ENCODE measurements at places on chromosomes 7 and 10.

DNA sequence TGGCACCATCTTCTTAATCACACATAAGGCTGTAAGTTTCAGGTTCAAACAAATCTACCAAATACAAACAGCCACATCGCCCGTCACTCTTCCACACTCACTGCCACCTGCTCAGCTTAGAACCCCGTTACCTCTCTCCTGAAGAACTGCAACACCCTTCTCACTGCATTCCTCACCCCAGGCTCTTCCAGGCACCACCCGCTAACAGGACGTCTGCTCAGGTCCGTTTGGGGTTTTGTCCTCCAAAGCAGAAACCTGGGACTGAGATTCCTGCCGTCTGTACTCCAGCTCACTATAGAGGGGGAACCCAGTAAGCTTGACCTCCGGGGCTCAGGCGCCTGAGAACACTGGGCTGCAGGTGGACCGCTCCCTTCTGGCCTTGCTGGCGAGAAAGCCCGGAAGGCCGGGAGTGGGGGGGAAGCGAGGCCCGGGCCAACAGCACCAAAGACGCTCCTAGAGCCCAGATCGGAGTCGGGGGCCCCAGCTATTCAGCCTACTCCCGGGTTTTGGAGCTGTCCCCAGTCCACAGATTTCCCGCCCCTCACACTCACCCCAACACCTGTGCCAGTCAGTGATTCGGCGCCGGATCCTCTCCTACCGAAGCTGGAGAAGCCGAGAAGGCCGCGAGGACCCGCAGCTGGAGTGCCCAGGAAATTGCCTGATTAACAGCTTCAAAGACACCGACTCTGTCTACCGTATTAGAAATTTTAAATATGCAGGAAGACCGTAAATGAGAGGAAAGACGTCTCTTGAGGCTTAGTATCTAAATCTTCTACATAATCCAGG is at the start of gene AP3M1:
AP3M1 (minus strand) TSS at position 625 of the 786 bp plus-strand sequence. CDS start 12,449 bp downstream, outside the sequence.
- DNase-seq: peak; percentile 71

- no peak for DNase-seq
Measured at GRCh38 chr10:103543617-103544525, 50.4 kb downstream of the NEURL1 start.

DNA sequence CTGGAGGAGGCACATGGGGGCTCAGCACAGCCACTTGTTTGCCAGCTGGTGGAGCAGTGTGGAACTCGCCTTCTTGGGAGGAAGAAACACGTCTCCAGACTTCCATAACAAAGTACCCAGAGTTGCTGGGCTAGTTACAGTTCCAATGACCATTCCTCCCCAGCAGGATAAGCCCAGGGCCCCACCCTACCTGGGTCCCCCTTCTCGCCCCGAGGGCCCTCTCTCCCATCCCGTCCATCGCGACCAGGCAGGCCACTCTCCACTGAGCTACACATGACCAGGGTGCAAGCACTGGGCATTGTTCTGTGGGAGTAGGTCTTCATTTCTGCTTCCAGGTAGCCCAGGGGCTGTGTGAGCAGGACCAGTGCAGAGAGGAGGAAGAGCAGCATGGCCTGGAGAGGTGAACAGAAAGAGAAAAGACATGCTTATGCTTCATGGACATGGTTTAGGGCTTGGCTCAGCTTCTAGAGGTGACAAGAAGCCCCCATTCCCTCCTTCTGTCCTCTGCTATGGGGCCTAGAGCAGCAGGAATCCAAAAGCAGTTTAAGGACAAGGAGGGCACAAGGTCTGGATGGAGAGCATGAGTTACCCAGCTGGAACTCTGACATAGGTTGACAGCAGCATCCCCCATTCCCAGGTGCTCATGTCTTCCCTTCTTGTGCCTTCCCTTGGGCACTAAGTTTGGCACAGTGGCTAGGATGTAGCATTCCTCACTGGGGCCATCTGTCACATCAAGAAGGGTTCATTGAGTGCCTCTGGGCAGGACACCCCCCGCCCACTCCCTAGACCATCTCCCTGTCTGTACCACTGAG is 2.4 kb downstream of the SFTPD start:
- no peak for DNase-seq

DNA sequence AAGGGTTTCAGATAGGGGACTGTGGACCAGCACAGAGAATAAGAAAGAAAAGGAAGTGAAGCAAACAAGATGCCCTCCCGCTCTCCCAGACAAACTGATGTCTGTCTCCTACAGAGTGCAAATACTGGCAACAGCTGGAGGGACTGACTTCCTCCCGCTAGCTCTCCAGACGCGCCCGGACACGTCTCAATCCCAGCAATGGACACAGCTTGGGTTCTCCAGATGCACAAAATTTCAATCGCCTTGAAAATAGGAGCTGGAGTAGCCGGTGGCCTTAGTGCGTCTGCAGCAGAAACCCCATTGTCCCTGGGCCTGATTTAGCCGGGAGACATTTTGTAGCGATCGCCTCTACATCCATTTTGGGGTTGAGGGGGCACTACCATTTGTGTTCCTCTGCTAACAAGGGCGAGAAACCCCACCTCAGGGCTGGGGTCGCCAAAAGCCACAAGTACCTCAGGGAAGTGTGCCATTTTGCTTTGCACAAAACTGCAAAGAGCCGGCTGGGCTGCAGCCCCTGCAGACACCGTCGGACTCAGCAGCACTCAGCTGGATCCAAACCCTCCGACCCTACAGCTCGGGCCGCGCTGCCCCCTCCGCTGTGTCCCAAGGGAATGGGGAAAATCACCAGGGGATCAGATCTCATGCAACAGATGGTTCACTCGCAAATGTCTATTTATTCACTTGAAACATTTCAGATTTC is 5.9 kb downstream of the CPA2 start:
- DNase-seq: no peak

- DNase-seq: peak; percentile 43
Measured at GRCh38 chr7:155198901-155199845, 98.5 kb upstream of the INSIG1 start.

GRCh38 chr10:84179059-84179710 is 5.6 kb downstream of the GPR15LG start:
- DNase-seq: no peak

DNA sequence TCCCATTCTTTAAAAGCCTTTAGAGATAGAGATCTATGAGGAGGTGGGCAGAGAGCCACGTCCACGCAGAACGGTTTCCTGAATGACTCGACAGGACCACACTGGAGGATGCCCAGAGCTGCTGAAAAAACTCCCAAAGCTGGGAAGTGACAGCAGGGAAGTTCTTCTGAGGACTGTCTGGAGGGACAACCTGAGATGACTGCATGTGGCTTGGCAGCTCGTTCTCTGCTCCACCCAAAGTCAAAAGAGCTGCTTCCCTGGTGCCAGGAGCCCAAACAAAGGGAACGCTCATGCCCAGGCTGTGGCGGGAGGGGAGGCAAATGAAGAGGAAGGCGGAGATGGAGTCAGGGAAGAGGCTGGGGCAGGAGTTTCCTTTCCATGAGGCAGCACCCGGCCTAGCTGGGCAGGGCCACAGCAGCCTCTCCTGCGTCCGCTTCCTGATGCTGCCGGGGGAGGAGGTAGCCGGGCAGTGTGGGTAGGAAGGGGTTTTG is 95.4 kb downstream of the CCDC3 start:
- DNase-seq: no peak

DNA sequence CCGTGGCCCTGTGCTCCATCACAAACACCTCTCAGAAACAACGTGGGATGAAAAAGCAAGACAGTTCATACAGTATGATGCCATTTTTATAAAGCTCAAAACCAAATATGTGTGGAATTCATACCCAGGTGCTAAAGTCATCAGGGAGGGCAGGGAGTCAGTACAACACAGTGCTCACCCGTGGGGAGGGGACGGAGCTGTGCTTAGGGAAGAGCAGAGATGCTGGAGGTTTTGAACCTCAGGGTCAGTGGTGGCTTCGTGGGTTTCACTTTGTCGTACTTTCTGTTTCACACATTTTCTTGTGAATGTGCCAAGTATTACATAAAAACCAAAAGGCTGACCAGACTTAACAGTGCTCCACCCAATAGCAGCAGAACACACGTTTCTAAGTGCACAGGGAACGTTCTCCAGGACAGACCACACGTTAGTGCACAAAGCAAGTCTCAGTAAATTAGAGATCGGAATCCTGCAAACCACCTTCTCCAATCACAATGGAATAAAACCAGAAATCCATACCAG is 21.2 kb downstream of the ZMIZ2 start:
- no peak for DNase-seq

DNA sequence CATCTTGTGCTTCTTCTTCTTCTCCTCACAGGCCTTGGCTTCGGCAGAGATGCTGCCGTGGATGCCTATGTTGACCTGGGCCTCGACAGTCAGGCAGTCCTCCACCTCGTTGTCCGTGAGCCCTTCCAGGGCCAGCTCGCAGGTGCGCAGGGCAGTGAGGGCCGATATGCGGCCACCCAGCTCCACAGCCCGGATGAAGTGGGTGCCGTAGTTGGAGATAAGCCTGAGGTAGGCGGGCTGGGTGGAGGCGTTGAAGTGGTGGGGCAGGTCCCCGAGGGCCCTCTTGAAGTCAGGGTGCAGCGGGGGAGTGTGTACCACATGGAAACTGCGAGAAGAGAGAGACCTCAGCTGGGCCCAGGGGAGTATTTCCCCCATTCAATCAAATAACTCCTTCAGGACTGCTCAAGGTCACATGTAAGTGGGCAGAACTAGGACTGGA is 3.7 kb downstream of the PRF1 start:
- no peak for DNase-seq

DNA sequence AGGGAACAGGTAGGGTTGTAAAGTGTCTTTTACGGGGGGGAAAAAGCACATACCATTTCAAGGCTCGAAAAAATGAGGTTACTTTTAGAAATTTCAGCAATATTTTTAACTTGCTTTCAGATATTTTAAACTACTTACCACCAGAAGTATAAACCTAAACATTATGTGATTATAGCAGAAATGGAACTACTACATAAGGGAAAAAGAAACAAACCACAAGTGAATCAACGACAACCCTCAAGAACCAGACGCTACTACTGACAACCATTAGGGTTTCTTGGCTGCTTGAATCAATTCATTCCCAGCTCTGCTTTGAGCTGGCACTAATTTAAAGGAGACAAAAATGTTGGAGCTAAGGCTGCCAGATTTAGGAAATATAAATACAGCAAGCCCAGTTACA is 80.1 kb downstream of the ZFAND4 start:
- no peak for DNase-seq

- DNase-seq: no peak
Measured at GRCh38 chr7:64114791-64115190, 69.6 kb downstream of the ZNF727 start.

DNA sequence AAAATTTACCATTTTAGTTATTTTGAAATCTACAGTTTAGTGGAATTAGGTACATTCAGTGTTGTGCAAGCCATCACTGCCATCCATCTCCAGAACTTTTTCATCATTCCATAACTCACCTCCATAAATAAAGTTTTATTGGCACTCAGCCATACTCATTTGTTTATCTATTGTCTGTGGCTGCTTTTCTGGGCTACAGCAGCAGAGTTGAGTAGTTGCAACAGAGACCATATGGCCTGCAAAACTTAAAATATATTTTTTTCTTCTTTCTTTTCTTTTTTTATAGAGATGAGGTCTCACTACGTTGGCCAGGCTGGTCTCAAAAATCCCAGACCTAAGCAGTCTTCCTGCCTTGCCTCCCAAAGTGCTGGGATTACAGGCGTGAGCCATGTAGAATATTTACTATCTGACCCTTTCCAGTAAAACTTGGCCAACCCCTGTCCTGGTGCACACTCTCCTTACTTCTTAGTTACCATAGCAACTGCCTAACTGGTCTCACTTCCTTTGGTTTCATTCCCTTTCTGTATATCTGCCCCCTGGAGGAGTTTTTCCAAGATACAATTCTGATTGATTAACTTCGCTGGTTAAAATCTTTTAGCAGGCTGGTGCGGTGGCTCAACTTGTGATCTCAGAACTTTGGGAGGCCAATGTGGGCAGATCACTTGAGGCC is 133.2 kb downstream of the CUX1 start:
- no peak for DNase-seq

DNA sequence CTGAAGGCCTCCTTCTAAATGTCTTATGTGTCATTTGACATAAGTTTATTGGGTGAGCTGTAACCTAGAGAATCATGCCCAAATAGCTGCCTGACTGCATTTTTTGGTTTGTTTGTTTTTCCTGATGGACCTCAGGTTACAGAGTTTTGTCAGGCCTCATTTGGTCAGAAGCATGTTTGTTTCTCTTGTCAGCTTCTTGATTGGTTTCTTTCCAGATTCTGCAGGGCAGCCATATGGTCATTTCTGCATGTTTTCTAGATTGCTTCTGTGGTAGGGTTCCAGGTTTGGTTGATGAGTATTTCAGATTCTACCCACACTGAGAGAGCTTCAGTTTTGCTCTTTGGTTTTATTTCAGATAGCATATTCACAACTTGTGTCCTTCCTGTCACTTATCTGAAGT is 28.0 kb downstream of the GLCCI1 start:
- DNase-seq: no peak

- no peak for DNase-seq
Measured at GRCh38 chr10:17665747-17666146, 21.8 kb downstream of the STAM start.

DNA sequence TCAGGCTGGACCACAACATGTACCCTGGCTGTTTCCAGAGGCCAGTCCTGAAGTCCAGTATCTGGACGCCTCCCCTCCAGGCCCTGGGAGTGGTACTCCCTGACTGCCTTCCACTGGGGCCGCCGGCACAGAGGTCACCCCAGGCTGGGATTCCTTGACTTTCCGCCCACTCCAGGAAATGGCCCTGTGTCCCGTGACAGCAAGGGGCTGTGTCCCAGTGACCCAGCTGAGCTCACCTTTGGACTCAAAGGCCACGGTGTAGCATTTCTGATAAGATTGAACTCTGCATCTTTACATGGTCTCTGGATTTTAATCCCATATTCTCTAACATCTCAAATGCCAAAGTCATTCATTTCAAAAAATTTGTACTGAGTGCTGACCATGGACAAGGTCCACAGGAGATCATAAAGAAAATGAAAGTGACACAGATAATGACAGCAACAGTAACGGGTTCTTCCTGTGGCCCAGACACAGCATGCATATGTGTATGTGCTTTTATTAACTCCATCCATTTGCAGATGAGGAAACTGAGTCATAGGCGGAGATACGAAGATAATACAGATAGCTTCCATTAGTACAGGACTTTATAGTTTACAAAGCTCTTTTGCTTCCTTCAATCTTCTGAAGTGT is 5.4 kb downstream of the ADAMTS14 start:
- DNase-seq: no peak

DNA sequence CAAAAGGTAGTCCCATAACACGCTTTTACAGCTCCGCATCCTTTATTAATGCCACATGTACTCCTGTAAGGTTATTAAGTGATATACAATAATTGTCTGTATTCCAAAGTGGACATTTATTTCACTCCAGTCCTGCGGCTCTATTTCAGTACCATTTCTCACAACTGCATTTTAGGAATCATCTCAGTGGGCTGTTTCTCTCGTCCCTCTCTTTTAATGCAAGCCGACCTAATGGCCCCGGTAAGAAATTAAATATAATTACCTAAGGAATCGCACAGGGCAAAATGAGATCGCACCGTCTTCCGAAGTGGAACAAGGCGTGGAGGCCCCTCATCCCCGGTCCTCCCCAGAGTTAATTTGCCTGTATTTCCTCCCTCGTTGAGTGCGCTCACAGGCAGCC is 216.5 kb downstream of the RAB11FIP2 start:
- no peak for DNase-seq

DNA sequence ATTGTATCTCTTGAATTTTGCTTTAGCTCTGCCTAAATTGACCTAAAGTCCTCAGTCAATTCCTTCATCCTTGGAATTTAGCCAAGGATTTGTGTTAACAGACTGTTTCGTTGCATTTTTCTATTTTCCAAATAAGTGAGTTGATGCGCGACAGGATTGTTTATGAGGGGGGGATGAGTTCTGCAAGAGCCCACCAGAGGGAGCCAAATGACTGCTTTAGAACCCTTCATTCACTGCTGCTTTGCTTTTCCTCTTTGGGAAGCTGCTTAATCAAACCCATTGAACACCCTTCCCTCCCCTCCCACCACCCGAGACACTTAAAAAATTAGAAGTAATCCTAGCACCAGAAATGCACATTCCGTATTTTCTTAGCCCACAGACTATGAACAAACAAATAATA is 33.7 kb upstream of the PTF1A start:
- DNase-seq: peak; percentile 21

Measured in stimulated activated CD4-positive, alpha-beta T cell treated with anti-CD3 and anti-CD28 coated beads, Interleukin-12 subunit alpha, Interleukin-12 subunit beta, amount 100 ng/mL, for 4 hours (primary cell).